Esophagus squamous epithelium (tissue), 5 donors: ENCODE measurements at places on chromosomes 3 and 15. TPM values are rescaled to one million over a fixed set of nuclear protein-coding genes. Genes with fewer than 3 reads are reported as not detected.

- DNase-seq, result no peak
Observed at GRCh38 chr15:101092156-101092866, 159.5 kb downstream of the CHSY1 start.

GRCh38 chr3:125115640-125116039 lies 59.8 kb upstream of the HEG1 start:
- DNase-seq, result no peak

ACSBG1 gene
- total RNA-seq, result 0.31 TPM

DNA sequence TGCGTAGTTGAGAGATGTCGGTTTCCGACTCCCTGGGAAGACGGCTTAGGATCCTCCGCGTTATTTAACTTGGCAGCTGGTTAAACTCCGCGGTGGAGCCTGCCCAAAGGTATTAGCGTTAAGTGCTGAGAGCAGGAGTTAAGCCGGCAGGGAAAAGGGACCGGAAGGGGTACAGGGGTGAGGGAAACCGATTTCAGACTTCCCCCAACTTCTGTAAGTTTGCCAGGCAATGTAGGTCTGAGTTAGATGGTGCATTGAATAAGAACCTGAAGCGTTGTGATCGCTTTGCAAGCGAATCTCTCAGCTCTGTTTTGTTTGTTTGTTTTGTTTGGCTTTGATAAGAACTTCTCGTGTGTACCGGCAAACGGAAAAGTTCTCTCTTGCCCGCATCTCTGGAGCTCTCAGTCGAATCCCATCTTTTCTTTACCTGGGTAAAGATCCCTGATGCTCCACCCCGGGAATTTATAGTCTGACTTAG lies 6.0 kb upstream of the FEZF2 start:
- no peak for DNase-seq

DNA sequence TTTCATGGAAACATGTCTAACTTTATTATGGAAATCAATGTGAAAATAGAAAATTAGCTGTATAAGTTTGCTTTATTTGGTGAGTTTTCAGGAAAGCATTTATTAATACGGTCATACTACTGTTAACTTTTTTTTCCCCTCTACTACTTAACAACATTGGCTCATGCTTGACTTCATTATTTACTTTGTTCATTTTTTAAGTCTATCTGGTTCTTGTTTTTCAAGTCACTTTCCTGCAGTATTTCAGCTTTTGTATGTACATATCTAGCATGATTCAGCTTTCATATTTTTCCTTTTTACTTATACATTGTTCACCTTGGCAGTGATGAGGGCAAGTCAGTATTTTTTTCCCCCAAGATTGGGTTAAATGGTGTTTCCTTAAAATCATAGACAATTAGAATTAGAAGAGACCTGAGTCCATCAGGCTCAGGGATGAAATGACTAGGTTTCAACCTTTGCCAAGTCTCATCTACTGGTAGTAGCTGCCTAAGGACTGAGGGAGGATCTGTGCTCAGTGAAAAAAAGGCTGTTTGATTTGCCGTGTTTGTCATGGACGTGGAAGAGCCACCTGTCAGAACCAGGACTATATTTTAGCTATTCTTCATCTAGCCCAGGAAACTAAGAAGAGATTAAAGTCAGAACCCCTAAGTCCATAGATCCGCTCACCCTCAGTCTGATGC lies 15.4 kb downstream of the TMOD3 start:
- DNase-seq, result no peak

PLA2G4E gene
- total RNA-seq, result 9.7 TPM

GRCh38 chr3:38297537-38297936 lies 15.4 kb downstream of the SLC22A14 start:
- DNase-seq, result no peak

- no peak for DNase-seq
Observed at GRCh38 chr3:116399701-116400226, 45.5 kb downstream of the LSAMP start.

DNA sequence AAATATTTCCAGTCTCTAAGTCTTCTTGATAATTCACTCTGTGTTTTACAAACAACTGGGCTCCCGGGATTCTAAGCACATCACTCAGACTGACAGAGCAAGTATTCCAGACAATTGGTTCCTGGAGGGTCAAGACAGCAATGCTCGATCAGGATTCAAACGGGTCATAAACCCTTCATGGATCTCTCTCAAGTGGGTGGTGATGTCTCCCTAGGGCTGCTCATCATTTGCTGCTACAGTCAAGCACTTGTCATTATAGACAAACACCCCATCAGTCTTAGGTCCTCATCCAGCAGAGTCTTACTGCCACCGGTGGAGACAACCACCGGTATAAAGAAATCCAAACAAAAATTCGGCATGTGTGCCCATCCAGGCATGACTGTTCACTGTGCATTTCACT lies 921.1 kb downstream of the FHIT start:
- DNase-seq, result no peak

UBE2Q2 gene
- total RNA-seq, result 9.1 TPM

- no peak for DNase-seq
Observed at GRCh38 chr3:188900421-188900951, 271.3 kb upstream of the TPRG1 start.

DNA sequence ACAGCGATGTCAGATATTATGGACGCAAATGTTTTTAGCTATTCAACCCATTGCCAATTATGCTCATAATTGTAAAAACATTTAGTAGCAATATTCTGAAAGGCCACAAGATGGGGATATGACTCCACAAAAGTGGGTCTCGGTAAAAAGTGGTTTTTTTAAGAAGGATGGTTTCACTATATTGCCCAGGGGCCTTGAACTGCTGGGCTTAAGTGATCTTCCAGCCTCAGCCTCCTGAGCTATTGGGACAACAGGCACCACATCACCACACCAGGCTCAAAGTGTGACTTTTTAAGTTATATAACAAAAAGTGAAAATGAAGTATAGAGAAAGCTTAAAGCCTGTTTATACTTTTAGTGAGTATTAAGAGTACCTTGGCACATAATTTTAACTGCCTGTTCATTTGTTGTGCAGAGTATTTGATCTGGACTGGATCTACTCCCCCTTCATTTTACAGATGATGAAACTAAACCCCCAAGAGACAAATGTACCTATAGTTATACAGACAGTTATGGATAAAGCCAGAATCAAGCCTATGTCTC lies 9.4 kb downstream of the NAA50 start:
- no peak for DNase-seq

DNA sequence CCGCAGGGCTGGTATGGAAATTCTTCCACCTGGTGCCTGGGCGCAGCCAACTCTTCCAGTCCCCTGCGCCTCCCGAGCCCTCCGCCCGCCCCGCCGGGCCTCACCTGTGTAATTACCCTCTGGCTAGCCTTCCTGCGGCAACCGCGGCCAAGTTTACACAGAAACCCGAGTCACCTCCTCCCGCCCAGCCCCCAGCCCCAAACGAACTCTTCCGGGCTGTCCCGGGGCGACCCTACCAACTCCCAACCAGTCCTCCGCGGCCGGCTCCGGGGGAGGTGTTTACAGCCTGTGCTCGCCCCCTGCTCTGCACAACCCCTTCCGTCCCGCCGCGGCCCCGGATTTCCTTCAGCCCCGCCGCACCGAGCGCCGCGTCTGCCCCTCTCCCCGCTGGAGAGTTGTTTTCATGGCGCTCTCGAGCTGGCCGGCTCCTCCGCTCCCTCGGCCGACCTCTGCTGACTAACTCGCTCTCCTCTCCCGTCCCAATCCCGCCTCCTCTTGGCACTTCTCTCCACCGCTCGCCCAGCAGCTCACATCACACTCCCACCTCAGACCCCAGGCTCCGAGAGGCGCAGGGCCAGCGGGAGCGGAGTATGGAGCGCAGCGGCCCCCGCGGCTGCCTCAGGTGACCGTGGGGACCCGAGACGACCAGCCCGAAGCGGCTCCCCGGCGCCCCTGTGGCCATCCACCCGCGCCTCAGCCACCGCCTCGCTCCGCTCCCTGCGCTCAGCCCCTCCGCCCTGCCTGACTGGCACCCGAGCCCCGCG lies 538 bp downstream of the ATOSA start:
- peak; percentile 14 for DNase-seq

SCG5 gene
- total RNA-seq, result not detected

CHAC1 gene
- 7.9 TPM for total RNA-seq

SPG21 gene
- 62.3 TPM for total RNA-seq

DNA sequence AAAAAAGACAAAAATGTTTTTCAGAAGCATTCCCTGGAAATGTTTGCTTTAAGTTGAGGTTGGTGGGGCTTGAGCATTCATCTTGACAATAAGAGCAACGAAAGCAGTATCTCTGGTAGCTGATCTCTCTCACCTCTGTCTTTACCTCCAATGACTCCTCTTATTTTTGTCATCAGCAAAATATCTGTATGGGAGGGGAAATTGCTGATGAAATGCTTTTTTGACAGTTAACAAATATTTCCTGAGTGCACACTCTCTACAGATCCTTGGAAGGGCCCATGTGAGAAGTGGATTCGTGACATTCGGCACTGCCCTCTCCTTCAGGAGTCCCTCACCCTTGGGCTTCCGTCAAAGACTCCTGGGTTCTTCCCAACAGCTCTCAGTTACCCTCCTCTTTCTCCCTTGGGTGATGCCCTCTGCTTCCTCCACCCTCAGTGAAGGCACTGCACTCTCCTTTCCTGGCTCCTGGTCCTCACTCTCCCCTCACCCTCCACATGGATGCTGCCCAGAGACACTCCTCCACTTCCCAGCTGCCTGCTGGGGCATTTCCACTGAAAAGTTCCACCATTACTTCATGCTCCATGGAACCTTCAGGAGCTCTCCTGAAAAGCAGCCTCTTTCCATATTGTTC lies 2.9 kb upstream of the CGNL1 start:
- no peak for DNase-seq
